Progenitor cell of endocrine pancreas (in vitro differentiated cells): ENCODE measurements at places on chromosomes 3 and 15.

- H3K4me3 ChIP-seq: no peak overlapping the region
- H3K4me1 ChIP-seq: peaks cover 6% of the 10 kb centered on the region
- DNase-seq: no peak
- H3K27me3 ChIP-seq: no peaks in the 10 kb centered on the region
- H3K36me3 ChIP-seq: peaks cover 9% of the 10 kb centered on the region
- no peak overlapping the region for H3K27ac ChIP-seq
Measured at GRCh38 chr3:126053513-126053912, 30.4 kb downstream of the SLC41A3 start.

GRCh38 chr3:188567478-188568195, 413.7 kb downstream of the LPP start:
- peaks cover 4% of the 10 kb centered on the region for H3K4me1 ChIP-seq
- no peak overlapping the region for H3K4me3 ChIP-seq
- H3K27me3 ChIP-seq: peaks cover 36% of the 10 kb centered on the region

DNA sequence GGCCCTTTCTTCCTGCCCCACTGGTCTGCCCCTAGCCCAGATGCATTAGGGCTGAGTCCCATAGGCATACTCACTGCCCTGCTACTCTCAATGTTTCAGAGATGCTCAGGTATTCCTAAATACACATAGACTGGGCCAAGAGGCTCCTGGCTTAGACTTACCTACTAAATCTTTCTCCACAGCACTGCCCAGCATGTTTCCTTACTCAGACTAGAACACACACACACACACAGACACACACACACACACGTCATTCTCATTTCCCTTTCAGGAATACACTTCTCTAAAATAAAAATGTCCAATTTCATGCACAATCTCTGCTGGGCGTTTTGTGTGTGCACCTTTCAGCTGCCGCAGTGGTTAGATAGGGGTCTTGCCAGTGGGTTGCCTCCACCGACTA, 175.7 kb downstream of the FAM43A start:
- H3K36me3 ChIP-seq: no peaks in the 10 kb centered on the region
- H3K4me3 ChIP-seq: no peak overlapping the region
- no peak overlapping the region for H3K27ac ChIP-seq
- peaks cover 30% of the 10 kb centered on the region for H3K27me3 ChIP-seq
- no peak for DNase-seq
- H3K4me1 ChIP-seq: no peaks in the 10 kb centered on the region

- H3K36me3 ChIP-seq: peaks cover 37% of the 10 kb centered on the region
- H3K4me3 ChIP-seq: no peak overlapping the region
- no peak for DNase-seq
- peaks cover 2% of the 10 kb centered on the region for H3K4me1 ChIP-seq
Measured at GRCh38 chr3:183811638-183812037, 13.7 kb downstream of the MAP6D1 start.

DNA sequence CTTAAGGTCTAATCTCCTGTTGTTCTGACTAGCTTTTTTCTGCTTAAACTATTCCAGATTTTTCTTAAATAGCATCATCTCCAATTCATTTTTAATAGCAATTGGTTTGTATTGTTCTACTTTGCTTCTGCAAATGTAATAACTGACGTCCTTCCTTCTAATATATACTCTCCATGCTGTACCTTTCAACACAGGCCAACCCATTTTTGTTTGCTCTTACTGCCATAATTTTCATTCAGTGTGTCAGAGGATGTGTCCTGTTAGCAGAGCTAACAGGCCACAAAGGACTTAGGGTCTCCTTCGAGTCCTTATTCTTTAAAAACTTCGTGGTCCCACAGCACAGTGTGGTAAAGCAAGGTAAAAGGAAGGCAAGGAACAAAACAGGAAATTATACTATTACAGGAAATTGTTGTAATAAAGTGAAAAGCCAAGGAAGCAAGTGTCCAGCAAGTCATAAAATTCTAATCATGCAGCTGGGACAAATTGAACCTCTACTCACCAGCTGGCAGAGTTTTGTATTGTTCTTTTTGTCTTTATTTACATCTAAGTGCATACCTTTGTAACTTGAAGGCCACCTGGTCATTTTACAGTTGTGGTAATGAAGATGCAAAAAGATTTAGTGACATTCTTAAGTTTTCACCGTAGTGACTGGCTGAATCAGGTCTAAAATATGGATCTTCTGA, 64.9 kb upstream of the ZBTB20 start:
- peaks cover 14% of the 10 kb centered on the region for H3K4me1 ChIP-seq
- DNase-seq: no peak
- H3K4me3 ChIP-seq: no peak overlapping the region
- no peak overlapping the region for H3K27ac ChIP-seq

DNA sequence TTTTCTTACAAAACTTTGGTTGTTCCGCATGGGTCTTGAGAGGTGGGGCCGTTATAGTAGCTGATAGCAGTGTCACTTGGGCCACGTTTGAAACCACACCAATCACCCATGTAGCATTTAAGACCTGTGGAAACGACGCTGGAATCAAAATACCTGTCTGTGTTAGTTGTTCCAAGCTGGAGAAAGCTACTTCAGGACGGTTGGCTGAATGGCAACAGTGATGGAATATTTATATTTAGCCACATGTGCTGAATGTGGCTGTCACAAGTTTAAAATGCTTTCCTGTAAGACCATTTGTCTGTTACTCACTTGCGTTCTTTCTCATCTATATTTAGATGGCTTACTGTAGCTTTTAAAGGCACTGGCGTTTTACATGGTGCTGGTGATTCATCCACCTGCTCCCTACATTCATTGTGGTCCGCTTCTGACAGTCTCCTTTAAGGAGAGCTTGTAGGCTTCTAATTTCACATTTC, 1.4 kb downstream of the DNAJA4 start:
- H3K27ac ChIP-seq: no peak overlapping the region
- no peaks in the 10 kb centered on the region for H3K4me1 ChIP-seq
- peaks cover 10% of the 10 kb centered on the region for H3K27me3 ChIP-seq
- no peak overlapping the region for H3K4me3 ChIP-seq
- DNase-seq: no peak
- no peaks in the 10 kb centered on the region for H3K36me3 ChIP-seq

GRCh38 chr3:81602781-81603180, 158.7 kb downstream of the GBE1 start:
- no peaks in the 10 kb centered on the region for H3K36me3 ChIP-seq
- H3K27me3 ChIP-seq: no peaks in the 10 kb centered on the region
- no peaks in the 10 kb centered on the region for H3K4me1 ChIP-seq
- H3K4me3 ChIP-seq: no peak overlapping the region

DNA sequence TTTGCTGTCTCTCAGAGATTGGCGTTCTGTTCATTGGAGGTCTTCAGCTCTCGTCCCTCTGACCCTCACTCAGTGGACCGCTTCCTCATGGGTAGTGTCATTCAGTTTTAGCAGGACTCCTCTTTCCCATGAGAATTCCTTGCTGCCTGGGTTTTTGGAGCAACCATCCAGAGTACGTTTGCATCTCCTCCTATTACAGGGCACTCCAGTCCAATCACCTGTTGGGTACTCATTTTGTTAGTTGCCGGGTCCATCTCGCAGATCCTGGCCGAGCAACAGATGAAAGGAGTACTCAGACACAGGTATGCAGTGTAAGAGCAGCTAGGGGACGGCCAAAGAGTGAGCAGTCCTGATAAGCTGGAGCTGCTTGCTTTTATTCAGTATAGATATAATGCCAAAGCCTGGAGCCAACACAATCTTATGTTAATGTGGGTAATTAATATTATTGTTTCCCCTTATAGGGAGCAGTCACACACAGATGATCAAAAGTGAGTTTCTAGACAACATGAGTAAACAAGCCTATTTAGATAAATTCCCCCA, 49.6 kb downstream of the ISG20 start:
- H3K4me1 ChIP-seq: no peaks in the 10 kb centered on the region
- no peak overlapping the region for H3K27ac ChIP-seq
- peaks cover 24% of the 10 kb centered on the region for H3K27me3 ChIP-seq
- no peak for DNase-seq

DNA sequence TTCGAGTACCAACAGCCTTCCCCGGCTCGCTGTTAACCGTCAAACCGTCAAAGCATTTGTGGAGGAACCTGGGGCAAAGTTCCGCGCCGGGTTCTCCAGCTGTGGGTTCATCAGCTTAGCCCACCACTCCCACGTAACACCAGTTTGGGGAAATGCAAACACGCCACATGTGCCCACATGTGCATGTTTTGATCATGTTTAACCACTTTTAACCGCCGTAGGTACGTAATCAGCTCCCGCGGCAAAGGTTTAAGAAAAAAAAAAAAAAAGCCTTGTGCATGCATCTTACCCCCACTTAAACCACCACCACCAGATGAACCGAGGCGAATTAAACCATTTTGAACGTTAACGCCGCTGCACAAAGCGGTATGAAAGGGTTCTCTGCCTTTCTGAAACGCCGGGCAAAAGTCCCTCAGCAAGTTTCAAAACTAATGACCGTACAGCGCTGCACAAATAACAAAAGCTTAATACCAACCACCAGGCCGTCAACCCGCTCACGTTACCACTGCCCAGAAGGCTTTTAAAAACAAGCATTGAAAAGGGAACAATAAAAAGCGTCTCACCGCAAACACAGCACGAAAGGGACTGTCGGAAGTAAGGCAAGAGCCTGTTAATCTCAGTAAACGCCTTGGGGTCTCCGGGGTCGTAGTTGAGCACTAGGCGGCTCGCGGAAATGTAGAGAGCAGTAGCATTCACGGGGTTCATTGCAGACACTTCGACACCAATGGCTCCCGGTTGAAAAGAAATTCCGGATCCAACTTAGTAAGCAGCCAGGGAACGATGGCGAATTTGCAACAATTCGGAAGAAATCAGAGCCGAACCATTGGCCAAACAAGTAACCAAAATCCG, 1.5 kb downstream of the MSL2 start:
- peaks cover 2% of the 10 kb centered on the region for H3K36me3 ChIP-seq
- H3K27me3 ChIP-seq: no peaks in the 10 kb centered on the region
- H3K4me3 ChIP-seq: peak overlapping the region; percentile 98
- DNase-seq: no peak
- H3K4me1 ChIP-seq: peaks cover 37% of the 10 kb centered on the region

GRCh38 chr15:101105059-101105891, 146.6 kb downstream of the CHSY1 start:
- peaks cover 3% of the 10 kb centered on the region for H3K4me1 ChIP-seq
- no peaks in the 10 kb centered on the region for H3K36me3 ChIP-seq
- H3K4me3 ChIP-seq: no peak overlapping the region
- DNase-seq: no peak
- H3K27ac ChIP-seq: peak overlapping the region; percentile 39

GRCh38 chr15:80242802-80243201, 9.2 kb downstream of the CTXND1 start:
- H3K27ac ChIP-seq: no peak overlapping the region
- no peak for DNase-seq
- peaks cover 18% of the 10 kb centered on the region for H3K4me1 ChIP-seq
- peaks cover 11% of the 10 kb centered on the region for H3K27me3 ChIP-seq

- H3K36me3 ChIP-seq: peaks cover 5% of the 10 kb centered on the region
- no peaks in the 10 kb centered on the region for H3K4me1 ChIP-seq
- DNase-seq: no peak
- H3K27me3 ChIP-seq: no peaks in the 10 kb centered on the region
Measured at GRCh38 chr3:13174803-13175135, 101.5 kb upstream of the IQSEC1 start.

- no peaks in the 10 kb centered on the region for H3K27me3 ChIP-seq
- no peak overlapping the region for H3K4me3 ChIP-seq
- H3K4me1 ChIP-seq: peaks cover 18% of the 10 kb centered on the region
Measured at GRCh38 chr3:99884484-99884883, 66.8 kb downstream of the CMSS1 start.

DNA sequence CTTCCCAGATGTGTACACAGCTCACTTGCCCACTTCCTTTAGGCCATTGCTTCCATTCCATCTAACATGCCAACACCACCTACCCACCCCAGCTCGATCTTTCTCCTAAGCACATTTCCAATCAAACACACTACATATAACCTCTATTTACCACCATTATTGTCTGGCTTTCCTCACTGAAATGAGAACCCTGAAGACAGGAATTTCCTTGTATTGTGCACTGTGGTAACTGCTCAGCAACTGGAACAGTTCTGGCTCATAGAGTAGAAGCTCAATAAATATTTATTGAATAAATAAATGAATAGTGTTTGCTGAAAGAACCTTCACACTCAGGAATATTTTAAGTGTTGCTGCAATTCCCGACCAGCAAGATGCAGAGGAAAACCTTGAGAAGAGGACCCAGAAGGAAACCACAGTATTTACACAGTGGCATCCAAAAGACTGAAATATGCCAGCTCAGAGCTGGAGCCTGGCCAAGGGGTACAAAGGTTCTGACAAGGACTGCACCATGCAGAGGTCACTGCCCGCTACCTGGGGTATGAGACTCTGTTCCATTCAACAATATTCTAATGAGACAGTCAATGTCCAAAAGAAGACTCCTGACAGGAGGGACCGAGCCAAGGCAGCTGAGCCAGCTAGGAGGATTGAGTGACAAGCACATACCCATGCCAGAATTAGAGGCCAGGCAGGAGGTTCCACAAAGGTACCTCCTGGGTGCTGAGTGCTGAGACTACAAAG, 168.8 kb downstream of the NUP210 start:
- no peaks in the 10 kb centered on the region for H3K4me1 ChIP-seq
- DNase-seq: no peak
- H3K27me3 ChIP-seq: peaks cover 6% of the 10 kb centered on the region
- no peak overlapping the region for H3K4me3 ChIP-seq

DNA sequence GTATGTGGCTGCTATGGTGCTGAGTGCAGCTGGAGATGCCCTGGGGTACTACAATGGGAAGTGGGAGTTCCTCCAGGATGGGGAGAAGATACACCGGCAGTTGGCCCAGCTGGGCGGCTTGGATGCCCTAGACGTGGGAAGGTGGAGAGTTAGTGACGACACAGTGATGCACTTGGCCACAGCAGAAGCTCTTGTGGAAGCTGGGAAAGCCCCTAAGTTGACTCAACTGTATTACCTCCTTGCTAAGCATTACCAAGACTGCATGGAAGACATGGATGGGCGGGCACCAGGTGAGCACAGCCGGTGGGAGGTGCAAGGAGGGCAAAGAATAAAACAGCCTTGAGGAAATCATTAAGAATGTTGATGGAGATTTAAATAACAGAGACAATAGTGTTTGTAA, 2.9 kb downstream of the ADPRH start:
- H3K4me1 ChIP-seq: peaks cover 9% of the 10 kb centered on the region
- H3K27ac ChIP-seq: no peak overlapping the region
- no peaks in the 10 kb centered on the region for H3K36me3 ChIP-seq
- DNase-seq: no peak
- H3K4me3 ChIP-seq: no peak overlapping the region
- peaks cover 19% of the 10 kb centered on the region for H3K27me3 ChIP-seq

- H3K36me3 ChIP-seq: no peaks in the 10 kb centered on the region
- no peaks in the 10 kb centered on the region for H3K4me1 ChIP-seq
- no peak overlapping the region for H3K4me3 ChIP-seq
- H3K27me3 ChIP-seq: no peaks in the 10 kb centered on the region
Measured at GRCh38 chr15:78573416-78573815, 8.1 kb downstream of the CHRNA5 start.

DNA sequence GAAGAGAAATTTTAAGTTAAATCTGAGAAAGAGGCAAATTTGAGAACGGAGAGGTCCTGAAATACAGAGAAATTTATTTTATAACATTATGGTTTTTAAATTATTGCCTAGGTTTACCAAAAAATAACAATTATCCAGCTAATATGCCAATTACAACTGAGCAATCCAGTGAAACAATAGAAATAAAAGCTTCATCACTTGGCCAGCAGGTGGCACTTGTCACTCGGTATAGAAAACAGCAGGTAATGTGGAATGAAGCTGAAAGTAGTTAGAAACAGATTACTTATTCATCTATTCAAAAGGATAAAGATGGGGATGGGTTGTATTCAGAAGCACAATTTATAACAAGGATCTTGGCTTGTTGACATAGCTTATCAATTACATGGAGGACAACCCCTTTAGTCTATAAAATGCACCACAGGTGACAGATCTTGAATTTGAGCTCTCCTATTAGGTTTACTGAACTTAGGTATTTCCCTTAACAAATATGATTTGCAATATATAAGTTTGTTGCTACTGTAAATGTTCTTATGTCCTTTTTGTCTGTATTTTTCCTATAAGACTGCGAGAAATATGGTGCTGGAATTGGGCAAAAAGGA, 70.1 kb upstream of the GUCA1C start:
- no peaks in the 10 kb centered on the region for H3K27me3 ChIP-seq
- H3K4me3 ChIP-seq: no peak overlapping the region
